ENCODE measurements at places on chromosomes 6 and 20.

GRCh38 chr6:74993136-74993535 is 212.7 kb downstream of the COL12A1 start:
- DNase-seq = no peak

DNA sequence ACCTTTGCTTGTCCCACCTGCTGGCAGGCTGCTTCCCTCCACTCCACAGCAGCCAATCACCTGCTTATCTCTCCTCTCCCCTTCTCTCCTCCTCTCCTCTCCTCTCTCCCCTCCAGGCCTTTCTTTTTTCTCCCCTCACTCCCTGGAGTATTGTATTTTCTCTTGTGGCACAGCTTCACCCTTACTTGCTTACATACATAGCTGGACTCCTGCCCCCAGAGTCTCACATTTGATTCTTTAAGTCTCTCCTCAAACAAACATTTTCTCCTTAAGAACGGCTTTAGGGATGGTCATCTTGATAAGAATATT is 3.6 kb upstream of the LY86 start:
- no peak for DNase-seq

DNA sequence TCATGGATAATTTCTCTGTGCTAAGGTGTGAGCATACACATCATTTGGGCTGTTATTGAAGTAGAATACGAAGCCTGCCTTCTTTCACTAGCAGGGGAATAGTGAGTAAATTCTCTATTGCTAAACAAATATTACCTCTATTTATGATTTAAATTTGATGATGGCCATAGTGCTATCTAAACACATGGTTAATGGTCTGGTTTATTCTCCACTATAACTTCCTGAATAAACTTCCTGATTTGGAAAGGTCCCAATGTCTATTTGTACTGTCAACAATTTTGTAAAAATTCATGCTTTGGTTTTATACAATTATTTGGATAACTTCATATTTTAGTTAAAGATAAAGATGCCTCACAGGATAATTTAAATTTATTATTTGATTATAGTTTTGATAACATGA is 400.8 kb downstream of the ARHGAP18 start:
- no peak for DNase-seq

DNA sequence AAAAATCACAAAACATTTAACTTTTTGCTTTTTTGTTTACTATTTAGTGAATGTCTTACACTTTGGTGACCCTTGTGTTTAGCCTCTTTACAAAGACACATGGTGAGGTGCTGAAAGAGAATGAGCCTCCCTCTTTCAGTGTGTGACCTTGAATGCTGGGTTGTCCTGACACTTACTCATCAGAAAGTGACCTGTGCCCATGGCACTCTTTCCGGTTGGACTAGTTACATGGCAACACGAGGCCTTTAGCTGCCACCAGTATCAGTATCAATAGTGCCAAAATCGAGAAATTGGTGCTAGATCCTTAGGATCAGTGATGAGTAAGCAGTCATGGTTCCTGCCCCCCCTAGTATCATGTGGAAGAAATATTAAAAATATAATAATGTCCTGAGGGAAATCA is 1.7 kb upstream of the RPL7L1 start:
- no peak for DNase-seq

- DNase-seq = no peak
Measured at GRCh38 chr20:58976061-58976730, 4.9 kb upstream of the NELFCD start.

DNA sequence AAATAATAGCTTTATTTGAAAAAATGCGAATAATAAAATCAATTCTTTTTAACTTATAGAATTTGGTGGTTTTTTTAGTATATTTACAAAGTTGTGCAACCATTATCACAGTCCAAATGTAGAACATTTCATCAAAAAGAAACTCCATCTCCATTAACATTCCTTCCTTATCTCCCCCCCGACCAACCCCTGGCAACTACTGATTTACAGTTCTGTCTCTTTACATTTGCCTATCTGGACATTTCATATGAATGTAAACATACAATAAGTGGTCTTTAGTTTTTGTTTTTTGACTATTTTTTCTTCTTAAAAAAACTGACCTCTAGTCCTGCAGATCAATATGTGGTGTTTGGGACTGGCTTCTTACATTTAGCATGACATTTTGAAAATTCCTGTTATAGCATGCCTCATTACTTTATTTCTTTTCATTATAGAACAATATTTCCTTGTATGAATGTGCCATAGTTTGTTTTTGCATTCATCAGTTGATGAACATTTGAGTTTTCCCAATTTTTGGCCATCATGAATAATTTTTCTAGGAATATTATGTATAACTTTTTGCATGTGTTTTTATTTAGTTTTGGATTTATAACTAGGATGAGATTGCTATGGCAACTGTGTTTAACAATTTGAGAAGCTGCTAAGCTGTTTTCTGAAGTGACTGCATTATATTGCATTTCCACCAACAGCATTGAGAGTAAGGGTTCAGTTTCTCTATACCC is 344.7 kb downstream of the NKAIN2 start:
- DNase-seq = no peak

DNA sequence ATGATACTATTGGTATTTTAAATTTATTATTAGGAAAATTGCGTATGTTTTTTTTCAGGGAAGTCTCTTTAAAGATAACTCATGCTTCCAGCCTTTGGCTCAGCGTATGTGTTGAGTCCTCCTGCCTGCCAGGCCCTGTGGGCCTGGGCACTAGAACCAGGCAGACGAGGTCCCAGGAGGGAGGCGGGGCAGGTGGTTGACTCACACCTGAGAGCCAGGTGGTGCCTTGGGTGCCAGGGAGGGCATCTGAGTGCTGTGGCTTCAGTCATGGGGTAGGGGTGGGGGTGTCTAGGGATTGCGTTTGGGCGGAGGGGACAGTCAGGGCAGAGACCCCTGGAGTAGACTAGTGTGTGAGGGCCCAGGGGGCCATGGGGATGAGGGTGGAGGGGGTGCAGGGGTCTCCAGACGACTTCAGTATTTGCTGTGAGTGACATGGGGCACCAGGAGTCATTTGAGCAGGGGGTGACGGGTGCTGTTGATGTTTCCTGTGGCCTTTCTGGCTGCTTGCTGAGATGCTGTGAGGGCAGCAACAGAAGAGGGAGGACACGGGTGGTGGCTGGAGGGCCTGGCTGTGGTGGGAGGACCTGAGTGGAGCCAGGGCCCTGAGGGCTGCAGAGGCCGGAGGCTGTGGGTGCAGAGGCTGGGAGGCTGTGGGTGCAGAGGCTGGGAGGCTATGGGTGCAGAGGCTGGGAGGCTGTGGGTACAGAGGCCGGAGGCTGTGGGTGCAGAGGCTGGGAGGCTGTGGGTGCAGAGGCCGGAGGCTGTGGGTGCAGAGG is 14.8 kb upstream of the ADRM1 start:
- DNase-seq = no peak

GRCh38 chr6:4262526-4262925 is 127.2 kb upstream of the ECI2 start:
- DNase-seq = no peak

- no peak for DNase-seq
Measured at GRCh38 chr6:162217811-162218493, 509.6 kb downstream of the PRKN start.
